ENCODE measurements at places on chromosomes 6 and 20. TPM values are rescaled to one million over a fixed set of nuclear protein-coding genes. Genes with fewer than 3 reads are reported as not detected.

GRCh38 chr6:99607416-99608036 is 893 bp downstream of the PRDM13 start:
- DNase-seq = no peak

PBOV1 gene
- not detected for total RNA-seq

DNA sequence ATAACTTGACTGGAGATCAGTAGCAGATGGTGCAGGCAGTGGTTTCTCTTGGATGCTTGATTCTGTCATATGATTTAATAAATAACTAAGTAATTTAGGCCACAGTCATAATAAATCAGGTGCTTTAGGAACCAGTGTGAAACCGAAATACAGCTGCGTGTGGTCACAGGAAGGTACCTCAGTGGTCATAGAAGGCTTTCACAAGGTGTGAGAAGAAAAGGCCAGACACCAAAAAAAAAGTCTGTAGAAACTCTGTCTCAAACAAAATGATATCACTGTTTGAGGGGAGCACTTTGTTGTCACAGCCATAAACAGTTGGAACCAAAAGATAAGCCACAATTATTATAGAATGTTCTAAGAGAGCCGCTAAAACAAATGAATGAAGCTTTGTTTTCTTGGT is 56.5 kb downstream of the ARMC2 start:
- DNase-seq = no peak

F13A1 gene
- not detected for total RNA-seq

GRCh38 chr6:84078335-84078734 is 44.8 kb downstream of the MRAP2 start:
- DNase-seq = no peak

DNA sequence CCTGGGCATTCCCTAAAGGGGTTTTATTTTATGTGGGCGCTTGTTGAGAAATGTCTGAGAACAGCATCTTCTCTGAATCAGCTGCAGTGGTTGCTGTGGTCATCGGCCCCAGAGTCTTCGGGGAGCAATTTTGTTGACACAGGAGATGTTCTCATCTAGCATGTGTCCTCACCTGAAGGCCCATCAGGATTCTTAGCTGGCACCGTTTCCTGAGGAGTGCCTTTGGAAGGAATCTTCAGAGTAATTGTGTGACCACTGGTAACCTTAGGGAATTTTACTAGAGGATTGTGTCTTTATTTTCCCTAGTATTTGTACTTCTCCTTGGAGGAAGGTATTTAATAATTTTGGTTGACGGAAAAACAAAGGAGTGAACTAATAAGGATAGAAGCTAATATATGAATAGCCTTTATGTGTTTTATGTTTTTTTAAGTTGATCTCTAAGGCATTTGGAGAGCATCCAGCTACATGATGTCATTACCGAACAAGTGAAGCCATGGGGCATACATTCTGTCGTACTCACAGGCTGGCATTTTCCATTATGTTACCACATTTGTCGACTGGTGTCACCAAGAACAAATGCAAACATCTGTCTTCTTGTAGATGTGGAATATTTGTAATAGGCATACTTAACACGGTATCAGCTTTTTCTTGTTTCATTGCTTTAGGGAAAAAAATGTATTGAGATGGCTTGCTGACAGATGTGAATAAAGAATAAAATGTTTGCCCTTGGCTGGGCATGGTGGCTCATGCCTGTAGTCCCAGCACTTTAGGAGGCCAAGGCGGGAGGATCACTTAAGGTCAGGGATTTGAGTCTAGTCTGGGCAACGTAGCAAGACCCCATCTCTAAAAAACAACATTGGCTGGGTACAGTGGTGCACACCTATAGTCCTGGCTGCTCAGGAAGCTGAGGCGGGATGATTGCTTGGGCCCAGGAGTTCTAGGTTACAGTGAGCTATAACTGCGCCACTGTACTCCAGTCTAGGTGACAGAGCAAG is 41.9 kb downstream of the TULP4 start:
- no peak for DNase-seq

GRCh38 chr6:19135706-19136105 is 701.5 kb upstream of the ID4 start:
- no peak for DNase-seq

Measured in activated T-helper 2 cell treated with anti-CD3 and anti-CD28 coated beads, Interferon-gamma antibody, Interleukin-2, Interleukin-4, amounts not matched to agents 10 μg/mL and 5 μg/mL and 100 μg/mL, durations not matched to agents 14 hours and 24 hours and 36 hours (primary cell).